ENCODE measurements at places on chromosomes 12 and 14. TPM values are rescaled to one million over a fixed set of nuclear protein-coding genes. Genes with fewer than 3 reads are reported as not detected.
A peak's percentile ranks its signal among the peaks of the same experiment; 100 is the strongest.

The CDKN1B gene
- 22.9 TPM for total RNA-seq

The JPH4 gene
- total RNA-seq: not detected

GRCh38 chr12:1324099-1324498, 270.3 kb downstream of the FBXL14 start:
- no peaks in the 10 kb centered on the region for H3K36me3 ChIP-seq
- no peak for DNase-seq
- H3K4me3 ChIP-seq: no peak overlapping the region

The CIDEB gene
- 6.4 TPM for total RNA-seq

- no peak overlapping the region for H3K4me3 ChIP-seq
- H3K27ac ChIP-seq: no peak overlapping the region
- H3K4me1 ChIP-seq: no peaks in the 10 kb centered on the region
- DNase-seq: no peak
- H3K27me3 ChIP-seq: no peaks in the 10 kb centered on the region
- no peaks in the 10 kb centered on the region for H3K36me3 ChIP-seq
These were observed 805.6 kb downstream of the NRXN3 start for GRCh38 chr14:78975734-78976133.

DNA sequence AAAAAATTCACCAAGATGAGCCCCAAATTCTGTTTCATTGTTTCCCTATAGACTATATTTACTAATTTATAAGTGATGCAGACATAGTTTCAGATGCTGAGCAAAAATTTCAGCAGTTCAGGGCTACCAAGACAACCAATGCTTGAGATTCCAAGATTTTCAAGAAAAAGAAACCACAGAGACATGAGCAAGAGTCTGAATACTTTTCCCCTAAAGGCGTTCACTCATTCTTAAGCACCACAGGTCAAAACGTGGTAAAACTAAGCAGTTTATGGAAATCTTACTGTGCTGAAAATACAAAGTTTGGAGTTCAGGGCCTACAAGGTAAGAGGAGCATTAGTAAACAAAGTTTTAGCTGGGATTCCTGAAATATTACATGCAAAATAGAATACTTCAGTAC, 221.2 kb downstream of the KCNH5 start:
- H3K27me3 ChIP-seq: no peaks in the 10 kb centered on the region
- no peaks in the 10 kb centered on the region for H3K4me1 ChIP-seq
- no peak overlapping the region for H3K27ac ChIP-seq
- no peaks in the 10 kb centered on the region for H3K36me3 ChIP-seq

The P2RX2 gene
- total RNA-seq: not detected

- peaks cover 14% of the 10 kb centered on the region for H3K27me3 ChIP-seq
- DNase-seq: no peak
- H3K4me1 ChIP-seq: no peaks in the 10 kb centered on the region
- H3K27ac ChIP-seq: no peak overlapping the region
- H3K36me3 ChIP-seq: no peaks in the 10 kb centered on the region
- no peak overlapping the region for H3K4me3 ChIP-seq
These were observed 70.1 kb upstream of the HOXC13 start for GRCh38 chr12:53868511-53868986.

DNA sequence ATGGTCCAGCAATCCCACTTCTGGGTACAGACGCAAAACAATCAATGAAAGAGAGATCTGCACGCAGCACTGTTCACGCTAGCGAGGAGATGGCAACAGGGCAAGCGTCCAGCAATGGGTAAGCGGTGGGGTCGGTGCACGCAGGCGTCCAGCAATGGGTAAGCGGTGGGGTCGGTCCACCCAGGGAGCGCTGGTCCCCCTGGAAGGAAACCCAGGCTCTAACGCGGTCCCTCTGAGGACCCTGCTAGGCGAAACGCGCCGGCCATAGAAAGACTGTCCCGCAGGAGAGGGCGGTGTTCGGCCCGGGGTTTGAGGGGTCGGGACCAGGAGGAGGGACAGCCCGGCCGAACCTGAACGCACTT, 618 bp upstream of the PGAM5 start:
- H3K27me3 ChIP-seq: no peaks in the 10 kb centered on the region
- no peak for DNase-seq
- peaks cover 5% of the 10 kb centered on the region for H3K36me3 ChIP-seq
- H3K27ac ChIP-seq: peak overlapping the region; percentile 90
- H3K4me3 ChIP-seq: peak overlapping the region; percentile 81
- H3K4me1 ChIP-seq: peaks cover 9% of the 10 kb centered on the region

DNA sequence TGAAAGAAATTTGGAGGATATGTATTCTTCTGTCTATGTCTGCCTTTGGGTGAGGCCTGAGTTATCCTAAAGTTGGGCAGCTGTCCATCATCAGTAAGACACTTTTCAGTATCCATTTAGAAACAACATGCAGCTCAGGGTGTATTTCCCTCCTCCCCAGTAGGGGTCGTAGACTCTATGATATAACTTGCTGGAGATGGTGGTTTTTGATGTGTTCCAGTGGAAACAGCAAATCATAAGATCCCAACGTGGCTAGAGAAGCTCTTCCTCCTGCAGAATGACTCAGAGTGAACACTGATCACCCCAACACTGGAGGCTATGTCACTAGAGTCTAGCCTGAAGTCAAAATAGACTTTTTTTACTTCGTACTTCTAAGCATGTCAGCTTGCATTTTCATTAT, 331.6 kb upstream of the STXBP6 start:
- no peak overlapping the region for H3K4me3 ChIP-seq
- no peaks in the 10 kb centered on the region for H3K4me1 ChIP-seq
- H3K27me3 ChIP-seq: no peaks in the 10 kb centered on the region
- DNase-seq: no peak
- no peaks in the 10 kb centered on the region for H3K36me3 ChIP-seq

- H3K27ac ChIP-seq: no peak overlapping the region
- no peak overlapping the region for H3K4me3 ChIP-seq
- H3K36me3 ChIP-seq: no peaks in the 10 kb centered on the region
These were observed 9.7 kb downstream of the HIF1A start for GRCh38 chr14:61705017-61705416.

DNA sequence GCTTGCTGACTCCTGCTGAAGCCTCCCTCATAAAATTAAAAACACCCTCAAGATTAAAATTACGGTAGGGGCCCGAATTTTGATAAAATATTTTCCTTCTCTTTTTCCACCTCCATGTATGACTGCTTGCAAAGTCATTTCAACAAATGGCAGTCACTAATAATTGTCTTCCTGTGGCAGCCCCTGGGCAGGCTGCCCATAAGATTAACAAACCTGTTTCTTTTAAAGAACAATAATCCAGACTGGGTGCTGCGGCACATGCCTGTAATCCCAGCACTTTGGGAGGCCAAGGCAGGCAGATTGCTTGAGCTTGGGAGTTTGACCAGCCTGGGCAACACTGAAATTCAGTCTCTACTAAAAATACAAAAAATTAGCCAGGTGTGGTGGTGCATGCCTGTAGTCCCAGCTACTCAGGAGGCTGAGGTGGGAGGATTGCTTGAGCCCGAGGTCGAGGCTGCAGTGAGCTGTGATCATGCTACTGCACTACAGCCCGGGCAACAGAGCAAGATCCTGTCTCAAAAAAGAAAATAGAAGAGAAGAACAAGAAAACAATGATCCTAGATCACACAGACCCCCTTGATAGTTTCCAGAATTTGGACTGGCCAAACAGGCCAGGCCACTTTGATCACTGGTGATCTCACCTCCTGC, 8.7 kb downstream of the SAV1 start:
- H3K27me3 ChIP-seq: no peaks in the 10 kb centered on the region
- peak overlapping the region; percentile 71 for H3K27ac ChIP-seq
- peaks cover 66% of the 10 kb centered on the region for H3K4me1 ChIP-seq

The GRIP1 gene
- total RNA-seq: 8.0 TPM

GRCh38 chr12:50612882-50613281, 108.1 kb downstream of the DIP2B start:
- no peak overlapping the region for H3K4me3 ChIP-seq
- no peaks in the 10 kb centered on the region for H3K36me3 ChIP-seq
- no peak for DNase-seq

Data from stomach (tissue), 19 donors.